Prostate gland (tissue), 2 donors: ENCODE measurements at places on chromosomes 13 and 19. TPM values are rescaled to one million over a fixed set of nuclear protein-coding genes. Genes with fewer than 3 reads are reported as not detected.

ZNF222 gene
- total RNA-seq = 6.1 TPM

TMEM38A gene
- total RNA-seq = 11.7 TPM

FLT3 gene
- total RNA-seq = 0.27 TPM

SIGLEC6 gene
- not detected for total RNA-seq

ZNF575 gene
- not detected for total RNA-seq

PCP2 gene
- total RNA-seq = 10.2 TPM

NOTCH3 gene
- 48.0 TPM for total RNA-seq

ZNF442 gene
- 2.6 TPM for total RNA-seq

ZNF563 gene
- 23.6 TPM for total RNA-seq

PSG6 gene
- total RNA-seq = not detected

POLRMT gene
- 34.7 TPM for total RNA-seq

NCCRP1 gene
- total RNA-seq = 1.4 TPM

PEAK3 gene
- total RNA-seq = 0.27 TPM

ZNF57 gene
- 10.7 TPM for total RNA-seq

CEACAM3 gene
- not detected for total RNA-seq

DNAAF3 gene
- 16.1 TPM for total RNA-seq

POU4F1 gene
- 0.68 TPM for total RNA-seq

MISP gene
- total RNA-seq = 7.3 TPM

MEF2B gene
- not detected for total RNA-seq

SERP2 gene
- total RNA-seq = 14.5 TPM

LRRC4B gene
- 7.9 TPM for total RNA-seq

ZNF154 gene
- total RNA-seq = 5.6 TPM

CEACAM7 gene
- total RNA-seq = not detected

KIR3DL2 gene
- not detected for total RNA-seq

C1QTNF9 gene
- 0.85 TPM for total RNA-seq

GNA15 gene
- 13.3 TPM for total RNA-seq

CHERP gene
- 32.7 TPM for total RNA-seq

KASH5 gene
- total RNA-seq = 13.1 TPM

MRPS12 gene
- 41.5 TPM for total RNA-seq

CACNA1A gene
- 12.4 TPM for total RNA-seq

ELL gene
- total RNA-seq = 10.7 TPM

SERTAD3 gene
- 37.3 TPM for total RNA-seq

TSSK6 gene
- 7.3 TPM for total RNA-seq

GPR4 gene
- 2.4 TPM for total RNA-seq

SIGLEC12 gene
- total RNA-seq = 0.91 TPM

ZNF296 gene
- 2.9 TPM for total RNA-seq

SOHLH2 gene
- 2.3 TPM for total RNA-seq

SMIM17 gene
- total RNA-seq = not detected

IL17D gene
- 1.5 TPM for total RNA-seq

HSD17B14 gene
- total RNA-seq = 11.2 TPM

C1QTNF9B gene
- 2.4 TPM for total RNA-seq

BST2 gene
- total RNA-seq = 32.7 TPM

SYDE1 gene
- total RNA-seq = 30.4 TPM

VSTM2B gene
- not detected for total RNA-seq

GNG7 gene
- total RNA-seq = 22.9 TPM

FFAR3 gene
- total RNA-seq = 1.6 TPM
